G401 (cell line): ENCODE measurements at places on chromosomes 2 and 18. TPM values are rescaled to one million over a fixed set of nuclear protein-coding genes. Genes with fewer than 3 reads are reported as not detected.

- DNase-seq = no peak
Measured at GRCh38 chr18:48314690-48315089, 94.5 kb downstream of the ZBTB7C start.

- DNase-seq = no peak
Measured at GRCh38 chr2:236718207-236718992, 148.8 kb downstream of the ACKR3 start.

GRCh38 chr2:85666435-85667316 is 1.3 kb downstream of the SFTPB start:
- DNase-seq = no peak

GRCh38 chr2:119753041-119753929 is 6.4 kb upstream of the PTPN4 start:
- peak; percentile 80 for DNase-seq

GRCh38 chr18:57759650-57760049 is 43.5 kb downstream of the ATP8B1 start:
- DNase-seq = no peak

DNA sequence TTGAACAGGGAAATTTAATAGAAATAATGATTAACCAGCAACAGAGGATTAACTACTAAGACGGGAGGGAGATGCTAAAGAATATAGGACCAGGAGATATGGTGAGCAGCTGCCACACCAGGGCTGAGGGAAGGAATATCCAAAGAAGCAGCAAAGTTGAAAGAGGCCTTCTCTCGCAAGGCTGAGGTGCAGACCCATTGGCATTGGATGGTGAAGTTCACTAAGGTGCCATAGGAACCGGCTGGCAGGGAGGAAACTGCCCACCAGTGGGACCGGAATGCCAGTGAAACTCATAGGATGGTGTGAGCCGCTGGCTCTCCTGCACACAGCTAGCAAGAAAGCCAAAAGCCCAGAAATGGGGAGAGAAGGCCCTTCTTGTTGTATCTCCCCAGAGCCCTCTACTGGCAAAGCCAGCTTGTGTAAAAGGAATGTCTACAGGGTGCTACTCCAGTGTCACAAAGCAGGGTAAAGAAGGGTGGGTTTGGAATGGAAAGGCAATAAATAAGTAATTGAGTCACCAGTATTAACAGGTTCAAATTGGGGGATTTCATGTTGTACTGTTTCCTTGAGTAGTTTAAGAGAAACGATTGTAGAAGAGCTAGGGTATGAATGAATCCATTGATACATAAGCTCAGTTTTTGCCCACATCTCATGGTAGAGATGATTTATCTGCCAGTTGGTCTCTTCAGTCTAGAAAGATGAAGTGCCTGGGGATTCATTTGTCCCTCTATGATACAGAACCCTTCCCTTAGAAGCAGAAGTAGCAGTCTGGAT is 36.0 kb downstream of the FARP2 start:
- peak; percentile 66 for DNase-seq

- peak; percentile 68 for DNase-seq
Measured at GRCh38 chr2:56291711-56292110, 107.9 kb downstream of the CCDC85A start.

DNA sequence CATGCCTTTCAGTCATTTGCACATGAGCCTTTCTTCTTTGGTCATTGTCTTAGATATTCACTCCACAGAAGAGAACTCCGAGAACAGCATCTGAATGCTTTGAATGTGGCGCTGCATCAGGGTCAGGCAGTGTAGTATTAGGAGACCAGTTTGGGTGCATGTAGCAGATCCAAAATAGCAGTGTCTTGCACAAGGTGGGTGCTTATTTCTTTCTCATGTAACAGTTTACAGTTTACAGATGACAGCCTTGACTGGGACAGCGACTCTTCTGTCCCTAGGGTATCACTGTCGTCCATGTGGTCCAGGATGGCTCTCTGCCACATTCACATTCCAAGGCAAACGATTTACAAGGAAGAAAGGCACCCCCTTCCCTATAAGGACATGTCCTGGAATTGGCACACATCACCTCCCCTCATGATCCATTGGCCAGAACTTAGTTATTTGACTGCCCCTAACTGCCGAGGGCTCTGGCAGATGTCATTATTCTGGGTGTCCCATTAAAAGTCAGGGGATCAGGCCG is 101.0 kb downstream of the STPG4 start:
- DNase-seq = no peak

DNA sequence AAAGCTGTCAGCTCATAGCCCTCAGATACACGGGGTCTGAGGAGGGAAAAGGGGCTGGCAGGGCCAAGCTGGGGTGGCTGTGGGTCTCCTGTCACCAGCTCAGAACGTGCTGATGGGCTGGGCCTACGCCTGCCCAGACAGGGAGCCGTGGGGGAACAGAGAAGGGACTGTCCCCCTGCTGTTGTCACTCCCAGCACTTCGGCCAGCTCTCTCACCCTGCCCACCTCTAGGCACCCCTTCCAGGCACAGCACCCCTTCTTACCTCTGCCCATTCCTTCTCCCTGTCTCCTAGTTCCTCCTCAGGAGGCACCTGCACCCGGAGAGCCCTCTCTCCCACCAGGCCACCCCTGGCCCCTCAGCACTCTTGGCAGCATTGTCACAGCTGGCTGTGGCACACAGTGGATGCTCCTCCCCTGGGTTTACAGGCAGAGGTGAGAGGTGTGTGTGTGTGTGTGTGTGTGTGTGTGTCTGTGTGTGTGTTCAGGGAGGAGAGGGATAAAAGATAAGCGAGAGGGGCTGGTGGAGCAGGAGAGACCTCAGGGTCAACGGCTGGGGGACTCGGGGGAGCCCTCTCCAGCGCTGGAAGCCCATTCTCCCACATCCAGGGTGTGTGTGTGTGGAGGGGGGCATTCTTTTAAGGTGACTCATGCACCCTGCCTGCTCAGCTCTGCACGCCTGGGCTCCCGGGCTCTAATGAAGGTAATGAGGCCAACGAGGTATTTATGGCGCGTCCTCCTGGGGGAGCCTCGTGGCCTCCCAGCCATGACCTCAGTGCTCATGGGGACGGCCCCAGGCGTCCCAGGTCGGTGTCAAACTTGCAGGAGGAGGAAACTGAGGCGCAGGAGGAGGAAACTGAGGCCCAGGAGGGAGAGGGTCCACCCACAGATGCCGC is 66.1 kb upstream of the SMAD7 start:
- no peak for DNase-seq

DNA sequence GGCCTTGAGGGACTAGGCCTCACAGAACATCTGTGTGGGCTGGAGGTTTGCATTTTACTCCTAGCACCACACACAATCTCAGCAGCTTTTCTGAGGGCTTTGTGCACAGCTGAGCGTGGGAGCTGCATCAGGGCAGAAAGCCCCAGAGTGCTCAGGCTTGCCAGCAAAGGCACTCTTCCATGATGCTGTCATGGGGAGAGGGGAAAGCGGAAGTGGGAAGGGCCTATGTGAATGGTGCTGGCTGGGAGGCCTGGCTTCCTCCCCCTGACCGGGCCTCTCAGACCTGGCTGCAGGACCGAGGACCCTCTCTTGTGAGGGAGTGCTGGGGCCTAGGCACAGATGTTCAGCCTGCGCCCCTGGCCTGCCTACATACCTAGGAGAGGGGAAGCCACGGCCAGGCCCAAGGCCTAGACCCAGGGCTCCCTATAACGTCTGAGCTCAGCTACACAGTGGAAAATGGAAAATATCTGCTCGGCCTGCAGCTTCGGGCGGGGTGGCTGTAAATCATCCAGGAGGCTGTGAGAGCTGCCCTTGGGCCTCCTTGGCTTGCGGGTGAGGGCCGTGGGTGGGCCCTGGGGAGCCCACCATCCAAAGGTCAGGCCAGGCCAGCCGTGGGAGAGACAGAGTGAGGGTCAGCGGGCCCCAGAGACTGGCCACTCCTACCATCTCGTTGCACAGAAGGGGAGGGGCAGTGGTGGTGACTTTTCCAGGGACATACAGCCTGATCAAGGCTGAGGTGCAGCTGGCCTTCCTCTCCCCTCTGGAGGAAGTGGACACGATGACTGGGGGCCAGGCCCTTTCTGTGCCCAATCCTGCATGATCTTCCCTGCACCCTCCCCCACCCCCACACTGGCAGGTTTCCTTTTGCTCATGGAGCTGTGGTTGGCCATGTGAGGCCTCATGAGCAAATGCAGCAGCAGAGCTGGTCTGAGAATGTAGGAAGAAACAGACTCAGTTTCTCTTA is 22.8 kb downstream of the GLI2 start:
- peak; percentile 6 for DNase-seq

DNA sequence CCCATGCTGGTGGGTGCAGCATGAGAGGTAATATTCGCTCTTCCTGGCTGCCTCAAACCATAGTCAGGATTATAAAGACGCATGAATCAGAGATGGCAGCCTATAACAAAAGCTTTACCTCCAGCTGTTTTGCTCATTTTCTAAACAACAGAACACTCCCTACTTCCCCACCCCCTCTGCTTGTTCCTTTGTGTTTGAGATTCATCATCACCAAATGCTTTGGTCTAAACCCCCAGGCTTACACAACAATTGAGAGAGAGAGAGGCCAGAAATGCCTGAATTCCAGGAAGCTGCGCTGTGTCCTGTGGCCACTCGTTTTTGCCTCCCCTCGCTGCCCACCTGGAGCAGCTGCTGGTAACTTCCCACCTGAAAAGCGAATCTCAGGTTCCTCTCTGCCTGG is 78.8 kb upstream of the CAPN13 start:
- DNase-seq = no peak

- peak; percentile 29 for DNase-seq
Measured at GRCh38 chr2:217086038-217086522, 226.2 kb upstream of the TNP1 start.

- DNase-seq = peak; percentile 32
Measured at GRCh38 chr18:3329471-3329870, 67.5 kb downstream of the MYL12B start.

- DNase-seq = no peak
Measured at GRCh38 chr2:46984642-46985476, 69.3 kb upstream of the MCFD2 start.

GRCh38 chr2:109128616-109129355 is at the start of gene SH3RF3:
Gene SH3RF3, plus strand, starts transcription at chr2:109129205.
- no peak for DNase-seq

DNA sequence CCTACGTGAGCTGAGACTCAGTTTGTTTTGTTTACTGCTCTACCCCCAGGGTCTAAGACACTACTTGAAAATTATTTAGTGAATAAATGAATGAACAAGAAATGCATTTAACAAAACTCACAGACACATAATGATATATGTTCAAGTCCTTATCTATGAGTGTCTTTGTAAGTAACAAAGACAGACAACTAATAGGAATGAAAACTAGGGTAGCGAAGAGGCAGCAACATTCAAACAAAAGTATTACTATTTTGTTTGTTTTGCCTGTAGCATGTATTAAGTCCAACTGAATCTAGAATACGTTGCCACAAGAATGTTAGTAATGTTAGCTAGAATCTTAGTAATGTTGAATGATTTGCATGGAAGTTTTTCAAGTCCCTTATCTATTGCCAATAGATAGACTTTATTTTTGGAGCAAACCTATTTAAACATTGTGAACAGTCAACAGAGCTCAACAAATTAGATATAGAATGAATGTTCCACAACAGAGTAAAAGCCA is 144.8 kb upstream of the VWC2L start:
- no peak for DNase-seq

DNA sequence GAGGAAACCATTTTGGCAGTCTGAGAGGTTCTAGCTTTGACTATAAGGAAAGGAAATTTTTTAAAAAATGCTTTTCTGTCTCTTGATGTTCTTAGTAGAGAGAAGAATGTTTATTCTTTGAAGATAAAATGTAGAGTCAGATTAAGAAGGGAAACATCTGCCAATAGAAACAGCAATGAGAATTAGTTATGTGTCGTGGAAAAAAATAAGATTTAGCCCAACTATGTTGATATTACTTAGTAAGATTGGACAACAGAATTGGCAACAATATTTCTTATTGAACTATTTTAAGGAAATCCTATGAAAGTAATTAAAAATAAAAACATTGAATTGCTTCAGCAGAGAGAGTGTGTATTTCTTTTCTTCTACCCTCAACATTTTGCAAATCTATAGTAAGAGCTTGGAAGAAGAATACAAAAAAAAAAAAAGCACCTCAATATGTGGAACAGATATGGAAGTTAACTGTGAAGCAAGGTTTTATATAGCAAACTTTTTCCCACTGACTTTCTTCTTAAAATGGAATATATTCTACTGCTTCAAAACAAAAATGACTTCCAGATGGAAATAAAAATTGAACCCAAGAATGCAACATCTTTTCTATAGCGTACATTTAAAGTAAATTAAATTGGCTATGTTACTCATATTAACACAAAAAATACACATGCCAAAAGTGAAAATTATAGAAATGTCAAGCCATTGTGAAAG is 177.9 kb downstream of the FAM124B start:
- DNase-seq = no peak

DNA sequence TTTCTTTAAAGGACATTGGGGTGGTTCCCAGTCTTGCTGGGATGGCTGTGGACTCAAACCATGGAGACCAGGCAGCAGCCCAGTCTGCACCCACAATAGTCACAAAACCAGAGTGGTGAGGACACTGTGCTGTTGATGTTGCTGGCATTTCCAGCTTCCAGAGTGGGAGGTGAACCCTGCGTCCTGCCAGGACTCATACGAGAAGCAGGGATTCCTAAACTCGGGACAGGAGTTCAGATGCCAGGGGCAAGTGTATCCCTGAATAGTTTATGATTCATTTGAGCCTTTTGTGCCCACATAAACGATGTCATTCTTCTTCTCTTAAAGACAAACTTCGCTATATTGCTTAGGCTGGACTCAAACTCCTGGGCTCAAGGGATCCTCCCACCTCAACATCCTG is 62.8 kb downstream of the TCF7L1 start:
- no peak for DNase-seq

GRCh38 chr2:134897932-134898331 is 20.7 kb upstream of the CCNT2 start:
- peak; percentile 37 for DNase-seq

Gene ANO7
- 1.1 TPM in 1 of 2 replicates, not detected in the other for total RNA-seq

Gene C2orf78
- 0.07 TPM in 1 of 2 replicates, not detected in the other for total RNA-seq

Gene ASPRV1
- 0.55 and 1.3 TPM in 2 replicates for total RNA-seq

Gene ANTXR1
- 7.1 and 8.1 TPM in 2 replicates for total RNA-seq

Gene C2orf72
- 9.3 and 27.9 TPM in 2 replicates for total RNA-seq
